ENCODE measurements at places on chromosomes 7 and 10. TPM values are rescaled to one million over a fixed set of nuclear protein-coding genes. Genes with fewer than 3 reads are reported as not detected.

The TMEM176B gene
- not detected for total RNA-seq

DNA sequence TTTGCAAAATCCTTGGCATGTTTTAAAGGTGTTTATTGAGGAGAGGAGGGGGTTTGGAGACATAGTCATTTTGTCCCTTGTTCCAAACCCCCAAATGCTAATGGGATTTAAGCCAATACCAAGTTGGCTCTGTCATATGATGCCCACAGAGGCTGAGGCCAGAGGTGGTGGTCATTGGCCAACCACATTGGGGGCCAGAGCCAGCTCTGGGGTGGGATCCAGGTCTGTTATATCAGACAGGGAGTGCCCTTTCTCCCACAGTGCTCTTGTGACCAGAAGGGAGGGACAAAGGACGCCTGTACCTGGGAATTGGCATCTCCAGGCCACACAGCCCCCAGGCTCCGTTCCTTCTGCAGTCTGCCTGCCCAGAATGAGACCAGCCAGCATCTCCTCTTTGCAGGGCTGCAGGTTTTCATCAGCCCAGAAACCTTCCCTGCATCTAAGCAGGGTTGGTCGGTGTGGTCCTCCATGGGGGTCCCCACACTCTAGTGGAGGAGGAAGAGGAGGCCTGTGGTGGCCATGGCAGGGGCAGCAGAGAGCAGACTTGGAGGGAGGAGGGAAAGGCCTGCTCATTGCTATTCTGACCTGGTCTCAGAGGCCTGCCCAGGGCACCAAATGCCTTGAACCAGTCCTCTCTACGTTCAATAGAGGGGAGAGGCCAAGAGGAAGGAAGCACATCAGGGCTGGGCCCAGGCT is 17.9 kb downstream of the ADCYAP1R1 start:
- no peak for DNase-seq

GRCh38 chr7:43664681-43665080 is 64.6 kb downstream of the COA1 start:
- no peak for DNase-seq

DNA sequence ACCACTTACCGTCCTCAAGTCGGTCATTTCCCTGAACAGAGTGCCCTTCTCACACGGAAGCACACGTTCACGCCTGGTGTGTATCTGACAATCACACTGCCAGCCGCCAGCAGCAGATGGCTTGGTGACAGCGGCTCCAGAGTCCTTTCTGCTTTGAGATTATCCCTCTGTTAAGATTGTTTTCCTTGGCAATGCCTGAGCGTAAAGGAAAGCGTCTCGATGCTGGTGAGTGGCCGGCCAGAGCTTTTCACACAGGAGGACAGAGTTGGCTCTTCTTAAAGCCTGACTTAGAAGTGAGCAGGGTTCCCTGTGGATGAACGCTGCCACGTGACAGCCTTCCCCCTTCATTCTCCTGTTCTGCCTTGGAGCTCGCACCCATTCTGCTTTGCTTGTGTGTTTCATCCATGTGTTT is 22.1 kb upstream of the PRKAR1B start:
- no peak for DNase-seq

DNA sequence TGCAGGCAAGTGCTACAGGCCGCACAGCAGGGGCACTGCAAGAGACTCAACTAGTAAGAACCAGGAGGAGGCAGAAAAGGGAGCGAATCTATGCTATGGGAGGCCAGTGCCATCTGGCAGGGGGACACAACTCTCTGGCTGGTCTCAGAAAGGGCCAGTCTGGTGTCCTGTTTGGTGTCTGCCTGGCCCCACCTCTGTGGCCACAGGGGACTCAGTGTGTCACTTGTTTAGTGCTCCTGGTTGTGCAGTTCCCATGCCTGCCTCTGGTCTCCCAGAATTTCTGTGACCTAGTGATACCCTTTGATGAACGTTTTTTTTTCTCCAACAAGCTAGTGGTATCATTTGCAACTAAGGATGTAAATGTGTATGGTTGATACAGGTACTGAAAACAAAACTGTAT is 59.2 kb upstream of the JCAD start:
- DNase-seq = no peak

GRCh38 chr10:110404825-110405224 is 92.9 kb upstream of the DUSP5 start:
- no peak for DNase-seq

- no peak for DNase-seq
Observed at GRCh38 chr7:81810476-81811155, 40.8 kb upstream of the HGF start.

- no peak for DNase-seq
Observed at GRCh38 chr7:99772565-99772964, 11.4 kb downstream of the CYP3A4 start.

Data from bronchial epithelial cell (primary cell).